ENCODE measurements at places on chromosomes 2 and 18.

DNA sequence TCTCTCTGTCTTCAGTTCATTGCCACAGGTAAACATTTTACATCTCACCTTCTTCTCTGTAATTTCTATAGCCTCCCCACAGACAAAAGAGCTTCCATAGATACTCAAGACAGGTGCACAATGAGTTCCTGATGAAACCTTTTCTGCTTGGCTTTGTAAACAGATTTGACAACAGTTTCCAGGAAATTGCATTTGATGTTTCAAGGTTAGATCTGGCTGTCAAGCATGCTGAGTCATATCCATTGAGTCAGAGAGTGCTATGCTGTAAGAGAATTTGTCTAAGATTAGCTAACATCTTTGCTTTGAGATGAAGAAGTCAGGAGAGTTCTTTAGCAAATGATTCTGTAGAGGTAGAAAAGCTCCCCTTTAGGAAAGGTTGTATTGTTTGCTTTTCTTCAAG, 40.6 kb upstream of the MAP2 start:
- DNase-seq: no peak

DNA sequence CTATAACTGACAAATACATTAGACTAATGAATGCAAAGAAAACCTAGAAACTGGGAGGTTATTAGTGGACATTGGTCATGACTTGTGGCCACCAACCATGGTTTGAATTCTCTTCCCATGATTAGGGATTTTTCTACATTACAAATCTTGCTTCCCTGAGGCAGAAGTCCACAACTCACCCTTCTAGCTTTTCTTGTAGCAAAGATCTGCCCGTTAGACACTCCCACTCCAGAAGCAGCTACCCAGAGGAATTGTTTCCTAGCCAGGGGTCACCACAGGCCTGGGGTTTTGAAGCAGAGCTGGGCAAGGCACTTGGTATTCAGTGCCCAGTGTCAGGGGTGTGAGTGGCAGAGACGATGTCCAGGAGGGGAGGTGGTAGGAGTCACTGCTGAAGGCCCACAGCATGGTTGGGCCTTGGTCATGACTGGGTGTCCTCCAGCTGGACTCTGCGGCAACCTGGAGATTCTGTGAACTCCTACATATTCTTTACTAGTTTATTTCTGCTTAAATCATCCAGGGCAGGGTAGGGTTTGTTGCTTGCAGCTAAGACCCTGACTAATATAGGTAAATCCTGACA, 54.9 kb downstream of the ACTR2 start:
- DNase-seq: no peak

DNA sequence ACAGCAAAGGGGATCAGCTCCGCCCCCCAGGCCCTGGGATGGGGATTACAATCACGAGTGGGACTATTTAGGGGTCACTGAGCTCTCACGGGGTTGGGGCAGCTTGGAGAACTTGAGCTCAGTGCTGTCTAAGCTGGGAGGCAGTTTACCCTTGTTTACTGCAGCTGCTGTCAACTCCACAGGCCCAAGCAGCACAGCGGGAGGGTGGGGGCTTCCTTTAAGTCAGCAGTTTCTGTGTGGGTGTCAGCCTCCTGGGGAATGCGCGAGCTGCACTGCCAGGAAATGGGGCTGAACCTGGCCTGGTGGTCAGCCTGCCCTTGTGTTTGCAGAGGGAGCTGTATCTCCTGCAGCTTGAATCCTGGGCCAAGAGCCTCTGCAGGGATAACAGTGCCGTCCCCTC, 29.8 kb downstream of the TOGARAM2 start:
- DNase-seq: no peak

DNA sequence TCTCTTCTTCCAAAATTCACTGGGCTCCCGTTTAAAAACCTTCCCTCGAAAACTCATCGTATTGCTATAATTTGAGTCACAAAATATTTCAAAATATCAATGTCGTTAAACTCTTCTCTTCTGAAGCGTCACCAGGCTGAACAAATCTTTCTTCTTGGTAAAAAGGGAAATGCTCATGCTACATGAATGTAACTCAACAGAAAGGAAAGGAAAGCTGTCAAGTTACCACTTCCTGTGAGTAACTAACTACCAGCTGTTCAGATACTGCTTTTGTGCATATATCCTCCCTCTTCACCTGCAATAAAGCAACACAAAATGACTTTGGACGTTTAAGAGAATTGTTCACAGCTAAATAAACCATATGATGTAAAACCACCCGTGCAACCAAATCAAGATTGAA, 95.4 kb downstream of the DOCK10 start:
- DNase-seq: no peak

Measured in progenitor cell of endocrine pancreas (in vitro differentiated cells).